ENCODE measurements at places on chromosomes 7 and 10.

DNA sequence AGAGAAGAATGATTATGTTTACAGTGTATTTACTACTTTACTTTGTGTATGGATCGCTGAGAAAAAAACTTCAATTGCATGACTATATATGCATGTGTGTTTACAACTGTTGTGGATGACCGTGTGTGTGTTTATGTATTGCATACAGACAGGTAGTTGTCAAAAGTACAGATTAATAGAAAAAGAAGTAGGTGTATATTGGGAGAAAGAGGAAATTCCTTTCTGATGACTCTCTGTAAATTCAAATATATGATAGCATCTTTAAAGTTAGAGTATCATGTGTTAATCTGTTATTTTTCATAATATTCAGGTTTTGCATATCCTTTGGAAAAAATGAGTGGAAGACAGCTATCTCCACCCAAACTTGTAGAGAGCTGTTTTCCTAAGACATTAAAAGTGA, 160.4 kb upstream of the AGR3 start:
- DNase-seq, result no peak

DNA sequence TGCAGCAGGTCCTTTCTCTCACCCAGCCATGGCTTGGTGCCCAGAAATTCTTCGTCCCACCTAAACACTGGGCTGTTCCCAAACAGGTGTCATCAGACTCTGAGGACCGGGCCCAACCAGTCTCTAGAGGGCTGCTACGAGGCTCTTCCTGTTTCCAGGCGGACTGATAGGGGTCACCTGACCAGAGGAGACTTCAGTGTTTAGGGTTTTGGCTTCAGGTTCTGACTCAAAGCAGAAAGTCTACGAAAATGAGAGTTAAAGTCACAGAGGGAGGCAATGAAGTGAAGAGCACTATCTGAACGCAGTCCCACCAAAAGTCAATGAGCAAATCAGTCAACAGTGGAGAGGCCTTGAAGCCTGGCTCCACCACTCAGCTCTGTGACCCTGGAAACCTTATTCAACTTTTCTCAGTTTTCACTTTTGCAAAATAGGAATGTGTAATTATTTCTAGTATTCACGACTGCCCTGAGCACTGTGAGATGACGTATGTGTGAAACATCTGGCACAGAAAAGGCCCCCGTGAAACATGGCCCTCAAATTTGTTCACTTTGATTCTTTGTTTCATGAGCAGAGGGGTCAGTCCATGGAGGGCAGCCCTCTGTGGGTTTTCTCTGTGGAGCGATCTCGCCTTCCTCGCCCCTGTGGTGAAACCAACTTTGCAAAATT, 189.9 kb upstream of the PDE1C start:
- no peak for DNase-seq

DNA sequence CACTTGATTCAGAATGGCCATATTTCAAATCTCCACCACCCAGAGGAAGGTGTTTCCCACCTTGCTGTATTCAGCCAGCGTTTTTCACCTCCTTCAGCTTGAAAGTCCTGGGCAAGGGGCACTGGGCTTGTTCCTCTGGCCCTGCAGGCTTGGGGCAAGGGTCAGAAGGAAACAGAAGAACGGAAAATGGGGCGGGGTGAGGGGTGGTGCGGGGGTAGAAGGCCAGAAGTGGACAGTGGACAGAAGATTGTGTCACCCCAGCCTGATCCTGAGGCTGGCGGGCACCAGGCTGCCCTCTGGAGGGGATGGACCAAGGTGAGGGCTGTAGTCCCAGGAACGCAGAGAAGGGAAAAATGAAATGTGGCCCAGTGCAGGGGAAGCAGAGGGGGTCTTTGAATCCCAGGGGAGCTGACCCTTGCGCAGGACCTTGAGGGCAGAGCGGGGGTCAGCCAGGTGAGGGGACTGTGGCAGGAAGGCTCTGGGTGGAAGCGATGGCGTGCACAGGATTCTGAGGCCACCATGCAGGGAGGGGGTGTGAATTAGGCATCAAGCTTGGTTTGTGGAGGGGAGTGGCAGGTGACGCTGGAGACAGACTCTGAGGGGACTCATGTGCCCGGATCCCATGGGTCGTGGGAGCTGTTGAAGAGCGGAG, 23.0 kb downstream of the TMEM120A start:
- DNase-seq, result no peak

- no peak for DNase-seq
Measured at GRCh38 chr7:82441669-82442478, 1.7 kb downstream of the CACNA2D1 start.

DNA sequence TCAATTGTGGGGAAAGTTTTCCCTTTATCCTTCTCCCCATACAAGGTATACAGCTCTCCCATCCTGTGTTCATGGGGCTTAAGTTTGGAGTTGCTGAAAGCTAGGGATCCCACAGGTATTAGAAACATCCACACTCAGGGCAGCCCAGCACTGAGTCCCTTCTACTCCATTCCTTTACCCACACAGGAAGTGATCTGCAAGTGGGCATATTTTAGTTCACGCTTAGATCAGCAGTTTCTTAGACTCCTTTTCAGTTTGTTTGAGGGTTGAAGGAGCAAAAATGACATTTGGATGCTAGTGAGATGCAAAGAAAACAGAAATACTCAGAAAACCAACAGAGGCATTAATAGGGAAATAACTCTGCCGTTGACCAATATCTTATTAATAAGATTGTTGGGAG, 134.7 kb downstream of the VPS50 start:
- DNase-seq, result no peak

DNA sequence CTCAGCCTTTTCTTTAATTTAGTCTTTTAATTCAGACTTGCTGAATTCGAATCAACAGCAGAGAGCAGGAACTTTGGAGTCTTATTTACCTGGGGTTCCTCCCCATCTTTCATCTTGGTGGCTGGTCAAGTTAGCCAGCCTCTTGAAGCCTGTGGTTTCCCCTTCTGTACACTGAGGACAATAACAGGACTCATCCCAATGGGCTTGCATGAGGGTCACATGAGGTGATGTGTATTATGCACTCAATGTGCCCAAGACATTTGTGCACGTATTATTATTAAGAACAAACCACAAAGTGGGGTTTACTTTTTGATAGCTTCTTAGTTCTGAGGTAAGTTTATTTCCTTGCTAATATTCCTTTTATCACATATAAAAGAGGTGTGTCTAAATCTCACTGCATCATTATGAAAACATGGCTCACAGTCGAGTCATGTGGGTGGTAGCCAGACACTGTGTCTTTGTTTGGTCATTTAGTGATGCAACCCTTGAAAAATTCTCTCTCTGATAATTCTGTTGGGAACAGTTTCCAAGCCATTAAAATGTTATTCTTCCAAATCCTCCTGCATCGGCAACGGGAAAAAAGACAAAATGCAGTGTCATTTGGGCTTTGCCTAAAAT, 86.5 kb upstream of the GRB10 start:
- no peak for DNase-seq

DNA sequence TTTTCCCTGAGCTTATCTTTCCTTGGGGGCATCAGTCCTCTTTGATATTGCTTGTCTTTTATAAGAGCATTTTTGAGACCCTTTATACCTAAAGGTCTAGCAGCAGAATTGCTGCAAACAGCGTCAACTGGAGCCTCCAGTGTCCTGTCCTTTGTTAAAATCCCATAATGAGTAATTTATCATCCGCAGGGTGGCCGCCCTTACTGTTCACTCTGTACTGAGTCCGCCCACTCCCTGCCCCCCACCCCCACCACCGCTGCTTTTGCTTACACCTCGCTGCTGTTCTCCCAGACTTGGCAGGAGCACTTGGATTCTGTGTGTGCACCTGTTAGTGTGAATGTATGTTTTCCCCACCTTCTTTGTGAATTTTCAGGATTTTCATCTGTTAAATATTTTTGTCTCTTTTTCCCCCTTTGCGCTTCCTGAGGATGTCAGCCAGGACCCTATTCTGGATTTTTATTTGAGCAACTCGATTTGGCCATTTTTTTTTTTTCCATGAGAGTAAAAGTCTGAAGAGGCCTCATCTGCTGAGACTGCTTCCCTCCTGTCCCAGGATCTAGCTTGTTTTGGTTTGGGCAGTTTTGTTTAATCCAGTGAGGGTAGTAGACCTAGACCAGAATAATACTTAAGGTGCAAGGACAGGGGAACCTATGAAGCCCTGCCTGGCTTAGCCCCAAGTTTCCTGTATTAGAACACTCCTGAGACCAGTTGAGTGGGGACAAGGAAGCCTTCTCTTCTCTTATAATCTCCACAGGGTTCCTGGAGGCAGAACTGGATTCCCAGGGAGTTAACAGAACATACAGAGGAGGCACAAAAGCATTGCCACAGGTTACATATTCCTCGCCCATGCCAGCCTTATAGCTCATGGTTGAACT, 8.2 kb downstream of the AGFG2 start:
- DNase-seq, result no peak

- no peak for DNase-seq
Measured at GRCh38 chr7:40959955-40960354, 742.9 kb downstream of the INHBA start.

- DNase-seq, result no peak
Measured at GRCh38 chr7:134811765-134812164, 32.3 kb downstream of the CALD1 start.

- DNase-seq, result no peak
Measured at GRCh38 chr7:35781200-35781701, 19.6 kb upstream of the SEPTIN7 start.

DNA sequence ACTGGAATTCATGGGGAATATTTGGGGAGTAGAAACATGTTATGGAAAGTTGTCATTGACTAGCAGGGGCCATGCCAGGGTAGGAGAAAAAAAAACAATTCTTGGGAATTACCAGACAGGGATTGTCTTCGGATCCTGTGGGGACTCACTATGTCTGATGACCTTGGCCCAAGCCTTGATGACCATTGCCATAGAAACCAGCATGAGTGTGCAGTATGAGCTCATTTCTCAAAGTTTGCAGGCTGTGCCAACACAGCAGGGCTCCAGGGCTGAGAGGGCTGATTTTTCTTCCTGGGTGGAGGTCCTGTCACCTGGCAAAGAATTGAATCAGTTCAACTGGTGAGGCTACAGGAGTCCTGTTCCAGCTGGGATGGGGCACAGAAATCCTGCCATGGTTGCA, 198.3 kb downstream of the ADRA2A start:
- DNase-seq, result no peak

- DNase-seq, result no peak
Measured at GRCh38 chr10:666237-667012, 23.0 kb downstream of the DIP2C start.

GRCh38 chr10:47051741-47052238, 140.6 kb downstream of the PTPN20 start:
- DNase-seq, result no peak

DNA sequence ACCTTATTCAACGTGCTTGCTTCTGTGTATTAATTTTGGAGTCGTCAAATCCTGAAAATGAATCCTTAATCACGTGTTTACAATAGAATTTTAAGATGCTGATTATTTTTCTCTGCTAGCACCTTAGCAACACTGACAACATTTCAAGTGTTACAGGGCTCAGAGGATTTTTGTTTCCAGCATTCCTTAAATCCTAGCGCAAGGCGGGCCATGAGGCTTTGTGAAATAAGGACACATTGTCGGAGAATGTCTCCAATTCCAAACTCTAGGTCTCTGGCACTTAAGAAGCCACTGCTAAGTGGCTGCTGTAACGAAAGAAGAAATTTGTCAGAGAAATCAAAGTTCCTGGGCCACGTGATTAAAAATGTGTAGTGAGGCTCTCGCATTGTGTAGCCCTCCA, 390.9 kb upstream of the CELF2 start:
- no peak for DNase-seq

GRCh38 chr7:63071396-63071795, 927.3 kb upstream of the ZNF722 start:
- DNase-seq, result no peak

GRCh38 chr10:124338276-124338925, 80.3 kb downstream of the OAT start:
- no peak for DNase-seq

DNA sequence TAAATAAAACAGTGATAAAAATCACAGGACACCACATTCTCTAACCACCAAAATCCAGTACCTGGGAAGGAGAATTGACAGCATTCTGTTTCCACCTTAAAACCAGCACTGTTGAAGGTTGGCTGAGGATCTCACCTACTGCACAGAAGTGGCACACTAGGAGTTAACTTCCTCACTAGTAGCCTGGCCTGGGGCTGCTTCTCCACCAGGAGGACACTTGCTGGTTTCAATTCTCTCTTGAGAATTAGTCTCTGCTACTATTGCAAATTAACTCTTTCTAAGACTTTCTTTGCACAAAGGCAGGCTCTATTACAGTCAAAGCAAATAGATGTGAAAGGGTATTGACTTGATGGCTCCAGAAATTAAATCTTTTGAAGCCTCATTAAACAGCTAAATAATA, 2.3 kb upstream of the CTTNBP2 start:
- no peak for DNase-seq

GRCh38 chr7:38318803-38319416, 45.5 kb upstream of the TARP start:
- no peak for DNase-seq

- no peak for DNase-seq
Measured at GRCh38 chr10:12707461-12708185, 293.9 kb downstream of the CCDC3 start.

- DNase-seq, result no peak
Measured at GRCh38 chr7:3259711-3260400, 41.2 kb upstream of the SDK1 start.

GRCh38 chr7:102992938-102993717, 80.3 kb downstream of the LRRC17 start:
- no peak for DNase-seq

DNA sequence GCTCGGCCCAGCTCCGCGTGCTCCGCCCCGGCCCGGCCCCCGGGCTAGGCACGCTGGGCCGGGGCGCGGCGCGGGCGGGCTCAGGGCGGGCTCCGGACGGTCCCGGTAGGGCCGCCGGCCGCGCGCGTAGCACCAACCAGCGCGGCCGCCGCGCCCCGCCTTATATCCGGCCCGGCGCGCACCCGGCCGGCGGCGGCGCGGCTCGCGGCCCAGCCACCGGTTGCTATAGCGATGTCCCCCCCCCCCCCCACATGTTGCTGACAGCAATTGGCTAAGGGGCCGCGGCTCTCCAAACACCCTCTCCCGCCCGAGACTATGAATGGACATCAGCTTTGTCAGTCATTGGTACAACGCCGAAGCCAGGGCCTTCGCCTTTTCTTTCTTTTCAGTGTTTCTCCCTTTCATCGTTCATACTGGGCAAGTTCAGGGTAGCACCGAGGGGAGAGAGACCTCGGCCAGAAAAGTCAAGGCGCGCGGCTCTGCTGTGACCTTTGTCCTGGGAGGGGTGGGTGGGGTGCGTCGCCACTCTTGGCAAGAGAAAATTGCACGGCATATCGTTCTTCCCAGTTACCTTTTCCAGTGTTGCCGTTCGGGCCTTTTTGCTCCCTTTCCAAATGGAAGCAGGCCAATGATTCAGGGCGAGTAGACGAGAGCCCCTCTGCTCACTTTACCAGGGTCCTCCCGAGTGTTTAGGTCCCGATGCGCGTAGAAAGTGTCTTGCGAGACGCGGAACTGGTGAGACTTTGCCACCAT, 354.2 kb downstream of the DNAJB6 start:
- DNase-seq, result no peak

- no peak for DNase-seq
Measured at GRCh38 chr7:127911968-127912511, 119.2 kb downstream of the LRRC4 start.

- DNase-seq, result peak; percentile 91
Measured at GRCh38 chr10:102395400-102396316, at the start of gene NFKB2. Gene NFKB2 (plus strand): TSS chr10:102395705. CDS start chr10:102395960, 255 bp downstream.

All from T-helper 2 cell (primary cell).